ENCODE measurements at places on chromosomes 1 and 21.
A peak's percentile ranks its signal among the peaks of the same experiment; 100 is the strongest.

GRCh38 chr1:106747232-106747631, 309.2 kb upstream of the PRMT6 start:
- no peak for DNase-seq

GRCh38 chr1:109814223-109814622, 50.5 kb upstream of the EPS8L3 start:
- DNase-seq: no peak

DNA sequence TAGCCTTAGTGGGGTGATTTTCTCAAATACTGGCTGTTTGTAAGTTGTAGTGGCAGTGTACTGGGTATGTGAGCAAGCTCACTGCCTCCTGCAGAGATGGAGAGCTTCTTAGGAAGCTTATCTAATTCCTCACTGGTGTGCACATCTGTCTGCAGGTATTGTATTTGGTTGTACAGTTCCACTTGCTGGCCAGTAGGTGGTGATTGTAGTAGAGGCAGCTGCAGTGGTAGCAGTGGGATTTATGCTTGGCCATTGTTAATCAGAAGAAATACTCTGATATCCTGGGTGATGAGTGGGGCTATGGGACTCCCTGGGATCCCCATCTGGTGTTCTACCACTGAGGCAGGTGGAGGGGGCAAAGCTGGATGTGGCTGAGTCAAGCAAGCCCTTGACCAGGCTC, 276.1 kb upstream of the SPAG17 start:
- DNase-seq: no peak

DNA sequence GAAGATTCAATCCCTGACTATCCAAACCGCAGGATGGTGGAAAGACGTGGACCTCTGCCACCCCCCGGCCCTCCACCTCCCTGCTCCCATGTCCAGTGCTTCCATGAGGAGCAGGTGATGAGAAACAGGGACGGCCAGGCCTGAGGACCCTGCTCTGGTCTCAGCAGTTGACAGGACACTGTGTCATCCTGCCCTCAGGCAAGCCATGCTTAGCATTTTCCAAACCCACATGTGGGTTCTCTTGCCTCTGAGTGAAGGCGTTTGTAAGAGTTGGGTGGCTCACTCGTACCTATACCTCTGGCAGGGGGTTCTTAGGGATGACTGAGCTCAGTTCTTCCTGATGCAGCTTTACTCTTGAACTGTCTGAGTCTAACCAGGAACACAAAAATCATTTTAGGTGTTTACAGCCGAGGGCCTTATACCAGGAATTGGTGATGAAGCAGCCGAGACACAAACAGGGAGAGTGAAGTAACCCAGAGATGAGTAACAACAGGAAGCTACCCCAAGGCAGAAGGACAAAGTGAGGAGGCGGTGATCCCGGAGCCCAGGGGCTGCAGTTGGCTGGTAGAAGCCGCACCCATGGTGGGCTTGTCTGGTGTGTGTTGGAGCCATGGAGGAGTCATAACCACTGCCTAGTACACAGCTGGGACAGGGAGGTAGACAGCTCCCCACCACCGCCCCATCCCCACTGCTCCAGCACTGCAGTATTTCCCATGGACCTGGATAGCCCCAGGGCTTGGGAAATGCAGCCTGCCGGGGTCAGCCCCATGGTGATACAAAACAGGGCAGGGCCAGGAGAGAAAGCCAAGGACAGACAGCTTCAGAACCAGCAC, 21.4 kb downstream of the MYBPH start:
- no peak for DNase-seq

GRCh38 chr1:99527078-99527477, 118.8 kb upstream of the PALMD start:
- no peak for DNase-seq

GRCh38 chr21:38747810-38748209, 57.9 kb upstream of the ETS2 start:
- DNase-seq: no peak

GRCh38 chr1:35854989-35855700, 27.9 kb upstream of the AGO1 start:
- DNase-seq: no peak

- no peak for DNase-seq
Measured at GRCh38 chr1:226751214-226751613, 12.1 kb upstream of the ITPKB start.

GRCh38 chr1:93692451-93692861, 10.8 kb upstream of the BCAR3 start:
- no peak for DNase-seq

- DNase-seq: no peak
Measured at GRCh38 chr1:147849098-147849895, 53.3 kb upstream of the GJA8 start.

DNA sequence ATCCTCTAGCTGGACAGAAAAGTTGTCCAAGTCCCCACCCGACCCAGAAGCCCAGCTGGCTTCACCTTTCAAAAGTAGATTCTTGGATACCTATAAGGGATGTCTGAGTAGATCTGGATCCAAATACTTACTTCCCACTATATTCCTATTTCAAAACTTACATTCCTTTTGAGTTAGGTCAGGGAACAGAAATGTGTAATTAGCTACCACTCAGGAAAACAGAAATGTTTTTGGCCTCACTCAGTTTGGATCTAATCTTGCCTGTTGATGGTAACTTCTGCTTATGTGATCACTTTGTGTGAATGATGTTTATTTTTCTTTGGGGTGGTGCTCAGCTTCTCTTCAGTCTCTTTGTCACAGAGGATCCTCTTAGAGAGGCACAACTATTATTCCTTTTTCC, 814.4 kb upstream of the RGS18 start:
- DNase-seq: no peak

GRCh38 chr1:29962831-29963247, 726.5 kb downstream of the PTPRU start:
- no peak for DNase-seq

- no peak for DNase-seq
Measured at GRCh38 chr1:100325415-100326324, 26.6 kb upstream of the CDC14A start.

GRCh38 chr1:25616987-25617624, 515 bp downstream of the MAN1C1 start:
- DNase-seq: peak; percentile 64

GRCh38 chr1:30672661-30673060, 50.7 kb downstream of the MATN1 start:
- DNase-seq: no peak

GRCh38 chr1:187689129-187689528, 860.4 kb downstream of the PLA2G4A start:
- DNase-seq: no peak

GRCh38 chr1:51752073-51752948, 126.2 kb downstream of the NRDC start:
- no peak for DNase-seq

GRCh38 chr1:68278221-68278620, 45.9 kb upstream of the WLS start:
- DNase-seq: no peak

DNA sequence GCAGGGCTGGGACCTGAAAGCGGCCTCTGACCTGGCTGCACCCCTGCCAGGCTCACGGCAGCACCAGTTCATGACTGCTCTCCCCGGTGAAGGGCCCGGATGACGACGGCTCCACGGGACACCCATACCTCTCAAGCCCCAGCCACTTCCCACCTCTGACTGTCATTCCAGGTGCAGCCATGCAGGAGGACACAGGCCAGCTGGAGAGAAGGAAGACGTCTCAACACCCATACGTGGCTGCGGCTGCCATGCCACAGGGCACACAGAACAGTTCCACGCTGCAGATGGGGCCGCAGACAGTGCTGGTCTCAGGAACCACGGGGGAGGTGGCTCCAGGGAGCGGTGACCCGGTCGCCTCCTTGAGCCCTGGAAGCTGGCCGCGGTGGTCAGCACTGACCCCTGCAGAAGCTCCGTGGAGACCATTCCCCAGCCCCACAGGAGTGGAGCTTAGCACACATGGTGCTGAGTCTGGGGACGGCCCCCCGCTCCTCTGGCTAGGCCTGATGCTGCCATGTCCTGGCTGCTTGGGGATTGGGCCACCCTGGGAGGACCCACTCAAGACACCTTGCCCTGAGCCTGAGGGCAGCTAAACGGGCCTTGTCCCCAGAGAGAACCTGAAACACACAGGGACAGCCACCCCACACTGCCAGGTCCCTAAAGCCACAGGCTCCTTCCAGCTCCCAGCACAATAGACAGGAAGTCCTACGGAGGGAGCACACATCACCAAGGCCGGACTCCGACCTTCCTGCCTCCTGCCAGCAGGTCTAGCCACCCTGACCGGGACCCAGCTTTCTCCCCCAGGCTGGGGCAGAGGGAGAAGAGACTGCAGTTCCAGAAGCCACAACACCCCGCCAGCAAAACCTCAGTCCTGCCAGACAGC, 8.6 kb downstream of the WNT9A start:
- DNase-seq: no peak

GRCh38 chr1:60169206-60169605, 95.6 kb upstream of the C1orf87 start:
- no peak for DNase-seq

DNA sequence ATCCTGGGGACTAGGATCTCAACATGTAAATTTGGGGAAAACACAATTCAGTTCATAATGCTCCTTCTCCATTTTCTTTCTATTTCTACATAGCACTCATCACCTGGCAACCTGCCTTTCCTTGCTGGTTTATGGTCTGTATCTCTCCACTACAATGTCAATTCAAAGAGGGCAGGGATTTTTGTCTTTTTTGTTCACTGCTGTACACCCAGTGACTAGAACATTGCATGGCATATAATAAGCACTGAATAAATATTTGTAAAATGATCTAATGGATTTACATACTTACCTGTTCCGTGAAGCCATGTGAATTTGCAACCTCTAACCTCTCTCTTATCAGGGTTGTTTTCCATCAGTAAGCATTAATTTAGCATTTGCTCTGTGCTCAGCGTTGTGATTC, 27.4 kb upstream of the TBX15 start:
- no peak for DNase-seq

- no peak for DNase-seq
Measured at GRCh38 chr1:103267266-103267665, 158.9 kb upstream of the COL11A1 start.

- no peak for DNase-seq
Measured at GRCh38 chr1:199574950-199575349, 452.6 kb upstream of the NR5A2 start.

DNA sequence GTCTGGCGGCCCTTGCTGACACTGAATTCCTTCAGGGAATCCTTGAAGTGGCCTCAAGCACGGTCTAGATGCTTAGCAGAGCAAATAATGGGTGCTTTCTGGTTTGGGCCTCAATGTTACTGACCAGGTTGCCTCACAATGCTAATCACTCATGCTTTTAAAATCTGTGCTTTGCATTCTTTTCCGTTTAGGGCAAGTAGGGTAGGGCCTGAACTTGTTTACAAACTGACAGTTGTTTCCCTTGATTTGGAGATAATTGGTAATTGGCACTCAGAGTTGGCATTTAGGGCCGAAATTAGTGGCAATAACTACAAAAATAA, 1.4 kb downstream of the VPS13D start:
- DNase-seq: no peak
